AG08395 (cell line): ENCODE measurements at places on chromosomes 12 and 14.

- DNase-seq = no peak
These were observed 9.0 kb downstream of the LPAR5 start for GRCh38 chr12:6626654-6627283.

- no peak for DNase-seq
These were observed 6.5 kb downstream of the TMEM119 start for GRCh38 chr12:108591267-108591980.

- DNase-seq = no peak
These were observed 23.5 kb downstream of the PMCH start for GRCh38 chr12:102174117-102174516.

DNA sequence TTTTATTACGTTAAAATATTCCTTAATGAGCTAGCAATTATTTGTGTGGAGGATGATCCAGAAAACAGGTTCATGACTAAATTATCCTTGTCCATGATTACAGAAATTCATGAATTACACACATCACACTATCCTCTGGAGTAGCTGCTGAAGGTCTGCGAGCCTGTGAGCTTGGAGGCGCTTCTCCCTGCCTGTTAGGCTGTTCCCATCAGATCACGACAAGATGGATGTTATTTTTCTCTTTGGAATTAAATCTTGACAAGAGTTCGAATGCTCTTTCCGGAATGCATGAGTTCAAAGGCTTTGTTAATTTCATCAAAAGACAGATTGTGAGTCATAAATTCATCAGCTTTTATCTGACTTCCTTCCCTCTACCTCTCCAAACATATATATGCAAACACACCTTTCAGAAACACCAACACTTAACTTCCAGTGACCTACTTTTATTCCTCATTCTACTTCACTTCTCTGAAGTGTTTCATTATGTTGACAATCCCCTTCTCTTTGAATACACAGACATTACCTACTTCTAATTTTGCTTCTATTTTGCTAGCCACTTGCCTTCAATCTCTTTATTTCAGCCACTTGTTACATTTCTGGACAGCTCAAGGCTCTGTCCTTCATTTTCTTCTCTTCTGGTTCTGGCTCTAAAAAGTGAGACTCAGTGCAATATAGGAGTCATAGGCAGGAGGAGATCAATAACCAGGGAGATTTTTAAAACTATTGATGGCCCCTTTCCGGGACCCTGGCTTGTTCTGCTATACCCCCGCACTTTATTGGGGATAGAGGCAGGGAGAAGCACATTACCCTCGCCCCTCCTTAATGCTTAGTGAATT is 274.6 kb downstream of the BTG1 start:
- no peak for DNase-seq

DNA sequence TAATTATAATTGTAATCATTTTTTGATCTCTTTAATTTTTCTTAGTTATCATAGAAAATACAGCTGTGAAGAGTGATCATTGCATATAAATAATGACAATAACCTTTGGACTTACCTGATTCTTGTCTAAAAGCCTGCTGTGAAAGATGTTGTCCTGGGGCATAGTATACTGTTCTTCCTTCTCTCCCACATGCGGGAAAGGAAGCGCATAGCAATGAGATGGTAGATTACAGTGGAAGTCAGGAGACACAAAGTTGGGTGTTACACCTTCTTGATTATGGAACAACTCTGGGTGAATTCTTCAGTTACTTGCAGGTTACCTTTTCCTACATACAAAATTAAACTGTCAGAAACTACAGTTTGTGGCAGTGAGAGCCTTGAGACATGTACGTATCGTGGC is 140.8 kb downstream of the KTN1 start:
- DNase-seq = no peak

DNA sequence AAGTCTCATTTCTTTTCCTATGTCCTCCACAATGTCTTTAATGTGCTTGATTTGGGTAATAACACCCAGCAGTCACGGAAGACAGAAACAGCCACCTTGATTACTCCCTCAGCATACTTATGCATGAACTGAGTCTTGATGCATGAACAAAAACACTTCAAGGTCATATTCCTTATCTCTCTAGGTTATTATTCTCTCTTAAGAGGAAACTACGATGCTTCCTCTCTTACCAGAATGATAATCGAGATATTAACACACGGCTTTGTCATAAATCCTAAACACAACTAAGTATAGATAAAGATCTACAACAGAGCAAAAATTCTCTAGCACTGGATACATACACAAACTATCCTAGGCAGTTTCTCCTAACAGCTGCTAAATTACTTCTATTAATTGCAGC is 583.5 kb upstream of the ATP2B1 start:
- no peak for DNase-seq

DNA sequence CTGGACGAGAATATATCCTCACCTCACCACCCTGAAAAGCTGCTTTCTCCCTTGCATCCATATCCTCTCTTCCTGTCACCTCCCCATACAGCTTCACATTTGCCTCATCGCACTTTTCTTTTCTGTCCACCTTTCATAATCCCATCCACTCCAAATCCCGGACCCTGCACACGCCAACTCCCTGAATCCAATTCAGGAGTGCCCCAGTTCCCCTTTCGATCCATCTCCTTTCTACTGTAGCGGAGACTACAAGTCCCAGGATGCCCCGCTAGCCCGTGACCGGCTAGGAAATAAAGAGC is 2.5 kb downstream of the TMEM253 start:
- no peak for DNase-seq

DNA sequence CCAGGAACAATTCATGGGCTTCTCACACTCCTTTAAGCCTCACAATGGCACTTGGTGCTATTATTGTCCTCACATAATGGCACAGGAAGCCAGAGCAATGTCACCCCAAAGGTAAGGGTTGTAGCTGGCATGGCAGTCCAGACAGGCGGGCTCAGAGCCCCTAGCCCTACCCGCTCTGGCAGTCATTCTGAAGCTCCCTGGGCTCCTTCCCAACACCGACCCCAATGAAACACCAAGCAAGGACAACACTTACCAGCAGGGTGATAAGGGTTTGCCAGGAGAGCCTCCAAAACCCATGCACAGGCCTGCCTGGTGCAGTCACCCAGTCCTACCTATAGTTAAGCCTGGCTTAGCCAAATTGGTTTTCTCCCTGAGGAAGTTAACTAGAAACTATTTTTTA is 30.8 kb downstream of the MAX start:
- no peak for DNase-seq

GRCh38 chr12:114696443-114697242 is 12.7 kb upstream of the TBX3 start:
- no peak for DNase-seq

DNA sequence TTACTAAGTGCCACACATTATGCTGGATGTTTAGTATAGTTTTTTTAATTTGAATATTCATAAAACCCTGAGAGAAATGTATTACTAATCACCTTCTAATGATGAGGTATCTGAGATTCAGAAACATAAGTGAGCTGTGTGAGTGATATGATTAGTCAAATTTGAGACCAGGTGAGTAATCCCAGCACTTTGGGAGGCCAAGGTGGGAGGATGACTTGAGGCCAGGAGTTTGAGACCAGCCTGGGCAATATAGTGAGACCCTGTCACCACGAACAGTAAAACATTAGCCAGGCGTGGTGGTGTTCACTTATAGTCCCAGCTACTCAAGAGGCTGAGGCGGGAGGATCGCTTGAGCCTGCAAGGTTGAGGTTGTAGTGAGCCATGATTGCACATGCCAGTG is 438.4 kb downstream of the RAD51B start:
- no peak for DNase-seq

GRCh38 chr14:72855913-72856312 is 38.0 kb downstream of the DPF3 start:
- DNase-seq = peak; percentile 66

GRCh38 chr14:92323916-92324818 is 1.2 kb downstream of the SLC24A4 start:
- no peak for DNase-seq

DNA sequence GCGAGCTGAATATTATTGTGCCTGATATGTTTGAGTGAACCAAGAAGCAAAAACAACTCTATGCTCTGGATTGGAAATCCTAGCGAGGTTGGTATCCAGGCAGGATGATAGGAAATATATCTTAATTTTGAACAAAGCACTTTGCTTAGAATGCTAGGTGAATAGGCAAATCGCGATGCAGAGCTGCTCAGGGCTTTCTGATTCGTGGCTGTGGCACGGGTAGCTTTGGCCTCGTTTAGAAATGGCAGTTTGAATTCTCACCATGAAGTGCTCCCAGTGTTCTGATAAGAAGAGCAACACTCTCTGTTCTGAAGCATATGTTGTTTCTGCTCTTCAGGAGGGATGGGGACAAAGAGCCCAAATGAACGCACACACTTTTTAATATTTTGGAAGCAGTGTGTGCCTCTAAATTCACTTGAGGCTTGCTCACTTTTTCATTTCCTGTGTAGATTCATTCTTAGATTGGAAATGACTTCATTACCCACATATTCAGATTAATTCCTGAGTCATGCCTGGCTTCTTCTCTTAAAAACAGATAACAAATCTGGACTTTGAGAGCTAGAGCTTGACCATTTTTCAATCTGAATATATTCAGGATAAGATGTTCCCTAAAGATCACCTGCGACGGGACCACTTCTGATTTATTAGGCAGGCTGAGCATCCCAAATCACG is 200.9 kb downstream of the RPAP3 start:
- DNase-seq = peak; percentile 58

- no peak for DNase-seq
These were observed 2.9 kb upstream of the GLT1D1 start for GRCh38 chr12:128850400-128850799.

GRCh38 chr14:93333631-93334103 is 831 bp upstream of the BTBD7 start:
- DNase-seq = no peak

- no peak for DNase-seq
These were observed 357.0 kb downstream of the TMEM121 start for GRCh38 chr14:105883066-105884005.

DNA sequence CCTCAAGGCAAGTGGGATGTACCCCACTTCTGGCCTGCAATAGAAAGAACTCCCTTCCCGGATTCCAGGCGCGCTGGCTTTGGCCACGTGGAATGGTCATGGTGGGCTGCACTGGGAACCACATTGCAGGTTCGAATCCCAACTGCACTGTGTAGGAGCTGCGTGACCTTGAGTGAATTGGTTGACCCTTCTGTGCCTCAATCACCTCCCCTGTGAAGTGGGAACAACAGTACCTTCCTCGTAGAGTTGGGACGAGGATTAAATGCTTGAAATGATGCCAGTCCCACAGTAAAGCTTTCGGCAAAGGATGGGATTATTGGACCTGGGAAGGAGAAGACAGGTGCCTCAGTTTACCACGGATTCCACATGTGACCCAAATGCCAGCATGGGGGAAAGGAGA is 36.8 kb upstream of the MYL2 start:
- DNase-seq = no peak

DNA sequence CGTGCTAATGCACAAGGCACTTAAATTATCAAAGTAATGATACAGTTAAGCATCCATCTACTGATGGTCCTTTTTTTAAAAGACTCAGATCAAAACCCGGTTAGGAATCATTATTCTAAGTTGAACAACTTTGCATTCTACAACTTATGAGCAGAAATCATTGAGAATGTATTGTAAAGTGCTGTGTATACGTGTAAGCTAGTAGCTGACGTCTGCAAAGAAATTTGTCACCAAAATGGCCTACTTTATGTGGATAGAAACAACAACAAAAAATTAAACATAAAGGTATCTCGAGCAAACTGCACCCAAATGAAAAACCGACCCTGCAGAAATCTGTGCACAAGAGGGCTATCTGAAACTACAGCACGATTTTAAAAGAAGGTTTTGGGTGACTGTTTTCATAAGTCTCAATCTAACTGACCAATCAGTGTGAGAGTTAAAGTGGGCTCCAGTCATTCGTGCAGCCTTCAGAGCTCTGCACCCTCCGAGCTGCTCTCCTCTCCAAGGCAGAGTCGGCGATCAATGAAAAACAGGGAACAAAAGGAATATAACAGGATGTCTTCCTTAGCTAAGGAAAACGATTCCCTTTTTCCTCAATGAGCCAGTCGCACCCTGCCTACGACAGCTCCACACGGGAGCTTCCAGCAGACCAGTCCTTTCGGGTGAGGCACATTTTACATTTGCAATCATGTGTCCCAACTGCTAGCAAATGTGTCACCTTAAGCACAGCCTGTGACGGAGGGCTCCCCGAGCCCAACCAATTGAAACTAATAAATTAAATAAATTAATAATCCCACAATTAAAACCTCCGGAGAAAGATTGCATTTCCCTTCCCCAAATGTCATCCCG is 200.7 kb upstream of the FOXN3 start:
- DNase-seq = peak; percentile 59

DNA sequence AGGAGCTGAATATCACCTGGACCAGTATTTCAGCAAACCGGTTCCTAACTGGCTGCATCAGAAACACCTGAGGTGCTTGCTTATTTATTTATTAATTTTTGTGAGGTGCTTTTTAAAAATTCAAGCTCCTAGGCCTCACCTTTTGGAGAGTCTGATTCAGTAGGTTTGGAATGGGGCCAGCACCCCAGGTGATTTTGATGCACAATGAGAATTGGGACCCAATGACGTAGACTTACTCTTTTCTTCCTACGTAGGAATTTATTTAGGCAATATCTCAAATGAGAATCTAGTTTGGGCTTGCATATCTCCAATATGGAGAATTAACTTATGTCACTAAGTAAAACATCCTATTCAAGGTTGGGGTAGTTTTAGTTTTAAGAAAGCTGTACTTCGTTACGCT is 7.3 kb downstream of the YEATS4 start:
- no peak for DNase-seq

- DNase-seq = no peak
These were observed 305.4 kb downstream of the BCL11B start for GRCh38 chr14:98966475-98967162.

GRCh38 chr12:88493636-88494035 is 86.6 kb downstream of the KITLG start:
- peak; percentile 45 for DNase-seq

DNA sequence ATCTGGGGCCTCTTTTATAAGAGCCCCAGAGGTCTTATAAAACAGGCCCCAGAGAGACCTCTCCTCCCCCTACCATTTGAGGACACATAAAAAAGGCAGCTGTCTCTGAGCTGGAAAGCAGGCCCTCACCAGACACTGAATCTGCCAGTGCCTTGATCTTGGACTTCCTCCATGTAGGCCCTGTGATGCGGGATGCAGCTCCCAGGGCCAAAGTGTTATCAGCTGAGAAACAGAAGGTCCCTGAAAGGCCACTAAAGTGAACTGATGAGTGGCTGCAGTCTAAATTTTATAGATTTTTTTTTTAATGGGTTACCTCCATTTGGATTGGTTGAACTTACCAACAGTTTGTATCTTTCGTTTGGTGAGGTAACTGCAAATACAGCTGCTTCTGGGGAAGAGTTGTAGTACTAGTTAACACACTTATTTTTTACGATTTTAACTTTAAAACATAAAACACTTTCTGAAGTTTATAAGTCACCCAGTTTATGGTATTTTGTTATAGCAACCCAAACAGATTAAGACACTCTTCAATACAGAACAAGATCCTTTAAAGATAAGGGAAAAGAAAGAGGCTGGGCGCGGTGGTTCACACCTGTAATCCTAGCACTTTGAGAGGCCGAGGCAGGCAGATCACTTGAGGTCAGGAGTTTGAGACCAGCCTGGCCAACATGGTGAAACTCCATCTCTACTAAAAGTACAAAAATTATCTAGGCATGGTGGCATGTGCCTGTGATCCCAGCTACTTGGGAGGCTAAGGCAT is 5.6 kb upstream of the GUCY2C start:
- no peak for DNase-seq

GRCh38 chr12:53937099-53937498 is 1.5 kb upstream of the HOXC13 start:
- DNase-seq = no peak
